Stimulated activated naive CD4-positive, alpha-beta T cell treated with Interleukin-2 at 50 U/mL for 16 hours (primary cell): ENCODE measurements at places on chromosomes 2 and 18.

GRCh38 chr2:172578860-172579512, 23.1 kb downstream of the PDK1 start:
- no peak for DNase-seq

- DNase-seq: no peak
These were observed 18.6 kb downstream of the PRKD3 start for GRCh38 chr2:37306024-37306423.

GRCh38 chr2:98608962-98609604, 694 bp downstream of the UNC50 start:
- no peak for DNase-seq

DNA sequence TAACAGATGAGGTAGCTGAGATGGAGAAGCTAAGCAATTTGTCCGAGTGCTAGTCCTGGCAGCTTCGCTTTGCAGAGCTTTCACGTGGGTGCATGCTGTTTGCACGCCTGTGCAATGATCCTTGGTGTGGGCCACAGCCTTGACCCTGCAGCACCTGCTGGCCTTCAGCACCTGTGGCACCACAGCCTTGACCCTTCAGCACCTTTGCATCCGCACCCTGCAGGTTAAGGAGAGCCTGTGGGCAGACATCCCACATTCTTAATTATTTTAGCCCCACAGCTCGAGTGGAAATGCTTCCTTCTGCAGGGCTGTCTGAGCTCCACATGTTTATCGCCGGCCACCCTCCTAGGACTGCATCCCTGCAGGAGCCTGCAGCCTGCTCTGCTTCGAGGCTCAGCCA, 19.3 kb downstream of the NCK2 start:
- DNase-seq: no peak
